ENCODE measurements at places on chromosomes 2 and 18.

DNA sequence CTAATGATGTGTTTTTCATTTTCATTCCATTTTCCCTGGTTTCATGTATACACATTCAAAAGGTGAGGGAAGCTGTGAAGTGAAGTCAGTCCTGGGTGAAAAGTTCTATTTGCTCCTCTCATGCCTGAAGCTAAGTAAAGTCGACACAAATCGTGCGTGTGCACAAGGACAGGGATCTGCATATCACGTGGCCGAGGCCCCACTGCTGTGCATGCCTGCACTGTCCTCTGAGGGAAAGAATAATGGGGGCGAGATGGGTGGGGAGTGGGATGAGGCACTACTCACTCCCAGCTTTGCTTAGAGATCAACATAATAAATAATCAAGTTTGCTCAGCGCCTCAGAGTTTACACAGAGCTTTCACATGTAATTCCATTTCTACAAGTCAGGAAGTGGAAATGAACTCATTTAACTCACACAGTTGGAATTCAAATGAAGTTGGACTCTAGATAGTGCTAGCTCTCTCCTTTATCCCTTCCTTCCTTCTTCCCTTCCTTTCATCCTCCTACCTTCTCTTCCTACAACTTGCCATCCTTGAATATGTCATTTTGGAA lies 5.1 kb upstream of the PTPRM start:
- no peak for DNase-seq
- H3K27me3 ChIP-seq = no peaks in the 10 kb centered on the region
- H3K27ac ChIP-seq = no peak overlapping the region
- H3K4me1 ChIP-seq = no peaks in the 10 kb centered on the region

DNA sequence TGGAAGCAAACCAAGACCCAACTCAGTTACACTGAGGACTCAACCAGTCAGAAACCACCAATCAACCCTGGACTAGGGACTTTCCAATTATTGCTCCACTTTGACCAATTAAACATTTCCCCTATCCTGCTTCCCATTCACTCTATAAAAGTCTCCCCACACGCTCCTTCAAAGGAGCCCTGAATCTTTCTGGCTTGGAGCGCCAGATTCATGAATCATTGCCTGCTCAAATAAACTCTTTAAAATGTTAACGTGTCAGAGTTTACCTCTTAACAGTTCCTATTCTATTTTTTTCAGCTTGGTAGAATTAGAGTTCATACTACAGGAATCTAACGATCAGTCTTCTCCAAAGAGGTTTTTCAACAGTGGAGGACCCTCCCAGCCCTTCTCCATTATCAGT lies 20.7 kb upstream of the SULT1C2 start:
- peaks cover 4% of the 10 kb centered on the region for H3K27me3 ChIP-seq
- DNase-seq = no peak
- H3K4me3 ChIP-seq = no peak overlapping the region
- H3K4me1 ChIP-seq = no peaks in the 10 kb centered on the region

DNA sequence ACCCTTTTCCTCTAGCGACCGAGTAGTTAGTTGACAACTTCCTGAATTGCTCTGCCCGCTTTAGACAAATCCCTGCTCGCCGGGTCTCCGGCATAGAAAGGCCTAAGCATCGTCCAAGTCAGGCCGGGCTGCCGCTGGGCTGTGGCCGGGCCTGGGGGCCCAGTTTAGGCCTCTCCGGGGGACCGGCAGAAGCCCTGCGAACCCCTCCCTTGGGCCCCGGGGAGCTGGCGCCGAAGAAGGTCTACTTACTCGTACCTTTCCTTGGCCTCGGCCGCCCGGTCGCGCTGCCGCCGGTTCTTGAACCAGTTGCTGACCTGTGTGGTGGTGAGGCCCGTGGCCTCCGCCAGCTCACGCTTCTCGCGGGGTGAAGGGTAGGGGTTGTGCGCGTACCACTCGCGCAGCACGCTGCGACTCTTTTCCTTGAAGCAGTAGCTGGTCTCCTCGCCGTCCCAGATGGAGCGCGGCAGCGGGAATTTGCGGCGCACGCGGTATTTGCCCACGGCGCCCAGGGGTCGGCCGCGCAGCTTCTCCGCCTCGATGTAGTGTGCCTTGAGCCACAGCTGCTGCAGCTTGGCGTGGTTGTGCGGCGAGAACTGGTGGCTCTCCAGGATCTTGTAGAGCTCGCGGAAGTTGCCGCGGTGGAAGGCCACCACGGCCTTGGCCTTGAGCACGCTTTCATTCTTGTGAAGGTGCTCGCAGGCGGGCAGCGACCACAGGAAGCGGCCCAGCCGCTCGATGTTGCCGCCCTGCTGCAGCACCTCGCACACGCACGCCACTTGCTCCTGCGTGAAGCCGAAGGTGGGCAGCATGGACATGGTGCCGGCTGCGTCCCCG lies 739 bp downstream of the SIX2 start:
- no peak overlapping the region for H3K4me3 ChIP-seq
- H3K27ac ChIP-seq = no peak overlapping the region
- no peaks in the 10 kb centered on the region for H3K4me1 ChIP-seq
- H3K27me3 ChIP-seq = peaks cover 35% of the 10 kb centered on the region
- no peak for DNase-seq

- H3K27me3 ChIP-seq = no peaks in the 10 kb centered on the region
- DNase-seq = no peak
- no peak overlapping the region for H3K4me3 ChIP-seq
These were observed 261.6 kb upstream of the MMADHC start for GRCh38 chr2:149849136-149849535.

GRCh38 chr2:64179582-64180321 lies 35.5 kb upstream of the PELI1 start:
- H3K36me3 ChIP-seq = no peaks in the 10 kb centered on the region
- DNase-seq = no peak

DNA sequence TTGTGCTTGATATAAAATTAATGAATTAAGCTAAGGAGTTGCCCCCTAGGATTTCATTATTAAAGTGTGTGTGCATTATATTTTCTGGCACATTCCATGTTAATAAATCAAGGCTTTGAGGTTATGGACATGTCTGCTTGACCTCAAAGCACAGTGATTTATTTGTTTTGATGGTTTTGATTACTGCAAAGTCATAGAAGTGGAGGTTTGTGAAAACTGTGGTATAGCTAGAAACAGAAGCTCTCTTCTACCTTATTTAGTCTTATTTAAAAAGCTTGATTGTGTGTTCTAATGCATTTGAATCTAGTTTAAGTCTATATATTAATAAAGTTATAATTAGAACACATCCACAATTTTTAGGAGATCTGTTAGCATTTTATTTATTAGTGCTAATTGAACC lies 32.2 kb downstream of the DOK6 start:
- H3K36me3 ChIP-seq = no peaks in the 10 kb centered on the region
- no peaks in the 10 kb centered on the region for H3K4me1 ChIP-seq
- no peak overlapping the region for H3K4me3 ChIP-seq
- no peak overlapping the region for H3K27ac ChIP-seq
- no peak for DNase-seq
- H3K27me3 ChIP-seq = no peaks in the 10 kb centered on the region

DNA sequence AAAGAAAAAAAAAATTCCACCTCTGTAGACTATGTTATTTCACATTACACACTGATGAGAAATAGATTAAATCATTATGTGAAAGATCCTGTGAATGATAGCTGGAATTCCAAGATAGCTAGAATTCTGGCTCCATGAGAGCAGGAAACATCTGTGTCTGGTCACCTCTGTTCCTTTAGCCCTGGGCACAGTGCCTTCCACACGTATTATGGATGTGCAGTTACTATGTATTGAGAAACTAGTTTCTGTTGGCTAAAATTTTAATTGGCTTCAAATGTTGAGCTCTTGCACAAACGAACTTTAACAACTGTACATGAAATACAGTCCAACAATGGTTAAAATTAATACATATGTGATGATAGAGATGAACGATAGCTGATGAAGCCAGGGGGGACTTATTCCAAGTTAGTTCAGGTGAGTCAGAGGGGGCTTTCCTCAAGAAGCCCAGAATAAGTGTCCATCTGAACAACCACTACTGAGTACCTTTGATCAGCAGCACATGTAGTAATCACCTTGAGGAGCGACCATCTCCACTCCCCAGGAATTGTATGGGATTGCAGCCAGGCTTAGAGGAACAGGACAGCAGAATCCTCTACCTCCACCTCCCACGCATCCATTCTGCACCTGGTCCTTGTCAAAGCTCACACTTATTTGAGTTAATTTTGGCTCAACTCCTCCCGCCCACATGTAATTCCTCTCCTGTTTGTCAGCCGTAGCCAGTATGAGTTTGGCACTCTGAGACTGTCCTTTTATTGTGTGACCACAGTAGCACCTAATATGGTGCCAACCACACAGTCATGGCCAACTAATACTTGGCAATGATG lies 68.6 kb downstream of the NABP1 start:
- H3K27me3 ChIP-seq = no peaks in the 10 kb centered on the region
- no peaks in the 10 kb centered on the region for H3K4me1 ChIP-seq
- H3K4me3 ChIP-seq = no peak overlapping the region
- no peaks in the 10 kb centered on the region for H3K36me3 ChIP-seq

- H3K27me3 ChIP-seq = no peaks in the 10 kb centered on the region
- peaks cover 21% of the 10 kb centered on the region for H3K4me1 ChIP-seq
- H3K27ac ChIP-seq = no peak overlapping the region
- H3K36me3 ChIP-seq = peaks cover 2% of the 10 kb centered on the region
- no peak for DNase-seq
- no peak overlapping the region for H3K4me3 ChIP-seq
These were observed 42.0 kb downstream of the AFTPH start for GRCh38 chr2:64565949-64566710.

DNA sequence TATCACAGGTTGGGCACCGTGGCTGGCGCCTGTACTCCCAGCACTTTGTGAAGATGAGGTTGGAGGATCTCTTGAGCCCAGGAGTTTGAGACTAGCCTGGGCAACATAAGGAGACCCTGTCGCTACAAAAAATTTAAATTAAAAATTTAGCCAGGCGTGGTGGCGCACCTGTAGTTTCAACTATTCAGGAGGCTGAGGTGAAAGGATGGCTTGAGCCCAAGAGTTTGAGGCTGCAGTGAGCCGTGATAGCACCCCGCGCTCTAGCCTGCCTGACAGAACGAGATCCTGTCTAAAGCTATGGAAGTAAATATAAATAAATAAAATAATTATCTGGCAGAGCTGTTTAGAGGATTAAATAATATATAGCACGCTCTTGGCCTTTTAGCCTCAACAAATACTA lies 1.4 kb upstream of the SH3RF3 start:
- H3K4me3 ChIP-seq = no peak overlapping the region
- no peak overlapping the region for H3K27ac ChIP-seq
- no peaks in the 10 kb centered on the region for H3K36me3 ChIP-seq

DNA sequence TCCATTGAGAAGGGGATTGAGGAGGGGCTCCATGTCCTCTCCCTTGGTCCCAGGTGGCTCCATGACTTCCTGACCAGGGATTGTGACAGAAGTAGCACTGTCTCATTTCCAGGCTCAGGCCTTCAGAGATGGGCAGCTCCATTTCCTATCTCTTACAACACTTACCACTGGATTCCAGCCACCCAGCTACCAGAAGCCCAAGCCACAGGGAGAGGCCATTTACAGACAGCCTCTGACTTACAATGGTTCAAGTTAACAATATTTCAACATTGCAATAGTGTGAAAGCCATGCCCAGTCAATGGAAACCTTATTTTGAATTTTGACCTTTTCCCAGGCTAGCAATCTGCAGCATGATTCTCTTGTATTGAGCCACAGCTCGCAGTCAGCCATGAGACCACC lies 164.9 kb upstream of the AGAP1 start:
- H3K27ac ChIP-seq = no peak overlapping the region
- H3K27me3 ChIP-seq = no peaks in the 10 kb centered on the region
- H3K4me1 ChIP-seq = no peaks in the 10 kb centered on the region

DNA sequence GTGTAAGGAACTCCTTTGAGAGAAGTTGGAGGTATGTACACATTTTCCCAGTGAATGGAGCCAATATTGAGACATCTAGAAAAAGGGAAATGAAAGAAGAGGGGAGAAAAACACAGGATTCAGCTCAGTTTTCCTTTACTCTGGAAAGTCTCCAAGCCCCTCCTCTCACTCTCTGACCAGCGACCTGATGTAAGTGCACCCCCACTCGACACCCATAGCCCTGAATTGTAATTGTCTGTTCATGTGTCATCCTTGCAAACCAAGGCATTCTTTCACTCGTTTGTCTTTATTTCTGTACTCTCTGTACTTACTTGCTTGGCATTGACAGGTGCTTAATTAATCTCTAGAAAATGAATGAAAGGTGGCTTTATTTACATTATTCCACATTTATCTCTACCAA lies 55.7 kb upstream of the CTAGE1 start:
- no peak overlapping the region for H3K27ac ChIP-seq
- no peaks in the 10 kb centered on the region for H3K4me1 ChIP-seq
- H3K27me3 ChIP-seq = no peaks in the 10 kb centered on the region
- no peaks in the 10 kb centered on the region for H3K36me3 ChIP-seq

GRCh38 chr2:144011553-144011952 lies 508.4 kb downstream of the ZEB2 start:
- H3K36me3 ChIP-seq = no peaks in the 10 kb centered on the region
- no peaks in the 10 kb centered on the region for H3K4me1 ChIP-seq
- H3K4me3 ChIP-seq = no peak overlapping the region
- H3K27me3 ChIP-seq = no peaks in the 10 kb centered on the region
- no peak for DNase-seq
- H3K27ac ChIP-seq = no peak overlapping the region

DNA sequence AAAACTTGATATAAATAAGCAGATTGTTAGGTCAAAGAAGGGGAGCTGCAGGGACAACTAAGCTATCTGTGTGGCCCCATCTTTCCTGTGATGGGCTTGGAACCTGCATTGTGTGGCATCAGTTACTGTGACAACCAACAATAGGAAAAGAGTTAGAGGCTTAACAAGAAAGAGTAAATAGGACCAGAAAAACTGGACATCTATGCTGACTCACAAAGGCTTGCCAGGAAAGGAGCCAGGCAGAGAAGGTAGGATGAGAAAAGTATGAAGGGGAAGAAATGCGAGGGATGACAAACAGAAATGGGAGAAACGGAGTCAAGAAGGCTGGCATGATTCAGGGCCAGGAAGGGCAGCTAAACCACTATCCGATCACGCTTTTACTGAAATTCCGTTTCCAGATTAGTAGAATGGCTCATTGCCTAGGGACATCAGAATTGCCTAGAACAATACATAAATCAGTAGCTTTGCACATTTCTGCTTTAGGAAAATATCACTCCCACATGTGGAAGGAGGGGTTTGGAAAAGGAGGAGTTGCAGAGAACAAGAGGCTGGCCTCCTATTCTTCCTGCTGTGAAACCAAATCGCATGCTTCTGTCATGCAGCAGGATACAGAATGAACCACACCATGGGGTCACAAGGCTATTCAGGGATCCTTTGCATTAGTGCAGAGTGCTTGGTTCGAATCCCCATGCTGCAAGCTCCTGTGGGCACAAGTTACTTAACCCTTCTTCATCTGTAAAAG lies 7.3 kb downstream of the PLA2R1 start:
- no peak overlapping the region for H3K27ac ChIP-seq
- H3K4me3 ChIP-seq = no peak overlapping the region
- no peaks in the 10 kb centered on the region for H3K36me3 ChIP-seq

GRCh38 chr18:44601447-44601846 lies 79.2 kb upstream of the SETBP1 start:
- no peak overlapping the region for H3K4me3 ChIP-seq
- DNase-seq = no peak
- no peak overlapping the region for H3K27ac ChIP-seq
- no peaks in the 10 kb centered on the region for H3K4me1 ChIP-seq
